ENCODE measurements at places on chromosomes 3 and 15.

- DNase-seq = no peak
These were observed 8.9 kb downstream of the ARMC8 start for GRCh38 chr3:138196023-138196422.

DNA sequence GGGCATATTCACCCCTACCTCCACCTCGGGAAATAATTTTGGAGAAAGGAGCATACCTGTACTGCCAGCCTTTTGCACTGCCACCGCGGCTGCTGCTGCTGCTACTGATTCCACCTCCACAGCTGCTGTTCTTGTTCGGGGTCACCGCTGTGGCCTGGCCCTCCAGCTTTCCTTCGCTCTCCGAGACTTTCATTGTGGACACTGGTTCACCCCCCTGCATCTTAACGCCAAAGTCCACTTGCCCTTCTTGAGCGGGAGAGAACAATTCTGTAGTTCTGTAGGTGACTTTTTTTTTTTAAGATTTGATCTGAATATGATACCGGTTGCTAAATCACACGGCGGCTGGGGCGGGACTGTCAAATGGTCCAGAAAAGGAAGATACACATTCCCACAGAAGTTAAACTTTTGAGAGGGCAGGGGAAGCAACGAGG lies 701 bp downstream of the OSBPL11 start:
- DNase-seq = no peak

DNA sequence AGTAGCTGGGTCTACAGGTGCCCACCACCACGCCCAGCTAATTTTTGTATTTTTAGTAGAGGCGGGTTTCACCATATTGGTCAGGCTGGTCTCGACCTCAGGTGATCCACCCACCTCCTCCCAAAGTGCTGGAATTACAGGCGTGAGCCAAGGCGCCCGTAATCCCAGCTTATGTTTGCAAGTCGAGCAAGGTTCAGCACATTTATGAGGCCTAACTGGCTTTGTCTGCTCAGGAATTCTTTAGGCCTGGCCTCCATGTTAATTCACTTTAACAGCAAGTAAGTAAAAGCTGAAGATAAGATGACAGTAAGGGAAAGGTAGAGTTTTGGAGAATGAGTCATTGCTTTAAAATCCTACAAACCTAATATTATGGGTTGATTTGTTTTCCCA lies 24.6 kb downstream of the SIDT1 start:
- DNase-seq = no peak

GRCh38 chr3:16802389-16802788 lies 82.4 kb upstream of the PLCL2 start:
- no peak for DNase-seq

DNA sequence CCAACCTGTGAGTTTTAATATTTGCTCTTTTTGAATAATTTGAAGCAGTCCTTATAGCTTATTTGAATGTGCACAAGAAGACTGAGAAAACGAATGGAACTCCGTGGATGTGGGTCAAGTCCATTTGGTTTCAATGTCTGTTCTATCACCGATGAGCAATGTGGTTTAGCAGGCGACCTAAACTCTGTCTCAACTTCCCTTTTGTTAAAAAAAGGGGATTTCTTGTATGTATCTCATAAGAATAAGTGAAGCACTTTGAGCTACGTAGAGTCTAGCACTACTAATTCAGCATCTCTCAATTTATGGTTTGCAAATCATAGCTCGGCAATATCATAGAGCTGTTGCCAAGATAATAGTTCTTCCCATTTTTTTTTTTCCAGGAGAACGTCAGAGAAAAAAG lies 4.6 kb upstream of the SKIL start:
- DNase-seq = no peak

DNA sequence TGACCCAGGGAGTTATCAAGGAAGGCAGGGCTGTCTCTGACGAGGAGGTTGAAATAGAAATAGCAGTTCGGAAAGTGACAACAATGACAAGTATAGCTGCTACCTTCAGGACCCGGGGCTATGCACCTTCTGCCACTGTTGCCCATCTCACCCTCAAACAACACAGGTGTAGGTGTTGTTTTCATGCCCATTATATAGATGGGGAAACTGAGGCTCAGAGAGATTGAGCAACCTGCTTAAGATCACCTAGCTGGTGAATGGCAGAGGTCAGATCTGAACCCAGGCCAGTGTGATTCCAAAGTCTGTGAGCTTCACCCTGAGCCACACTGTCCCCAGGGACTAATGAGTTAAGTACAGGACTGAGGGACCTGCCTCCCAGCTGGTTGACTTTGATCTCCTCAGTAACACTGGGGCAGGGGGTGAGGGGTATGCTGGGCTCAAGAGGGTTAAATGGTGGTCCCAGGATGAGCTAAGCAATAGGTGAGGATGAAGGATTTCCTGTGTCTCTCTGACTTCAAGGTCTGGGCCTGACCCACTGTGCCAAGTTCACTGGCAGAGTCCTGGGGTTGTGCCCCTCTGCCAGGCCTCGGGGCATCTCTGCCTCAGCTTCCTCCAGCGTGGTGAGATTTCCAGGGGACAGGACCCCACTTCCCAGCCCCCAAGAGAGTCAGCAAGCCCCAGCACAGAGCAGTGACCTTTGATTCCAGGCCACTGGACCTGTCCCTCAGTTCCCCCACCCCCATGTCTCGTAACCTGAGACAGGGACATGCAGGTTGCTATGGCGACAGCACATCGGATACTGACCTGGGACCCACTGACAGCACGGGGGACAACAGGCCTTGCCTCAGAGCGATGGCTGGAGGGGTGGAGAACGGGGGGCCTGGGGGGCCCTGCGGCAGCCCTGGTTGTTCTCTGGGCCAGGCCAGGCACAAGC lies 35.0 kb downstream of the ATP2B2 start:
- DNase-seq = no peak

GRCh38 chr3:64518496-64518895 lies 169.3 kb downstream of the ADAMTS9 start:
- DNase-seq = no peak

GRCh38 chr3:129940086-129940485 lies 34.4 kb upstream of the TRH start:
- DNase-seq = no peak

DNA sequence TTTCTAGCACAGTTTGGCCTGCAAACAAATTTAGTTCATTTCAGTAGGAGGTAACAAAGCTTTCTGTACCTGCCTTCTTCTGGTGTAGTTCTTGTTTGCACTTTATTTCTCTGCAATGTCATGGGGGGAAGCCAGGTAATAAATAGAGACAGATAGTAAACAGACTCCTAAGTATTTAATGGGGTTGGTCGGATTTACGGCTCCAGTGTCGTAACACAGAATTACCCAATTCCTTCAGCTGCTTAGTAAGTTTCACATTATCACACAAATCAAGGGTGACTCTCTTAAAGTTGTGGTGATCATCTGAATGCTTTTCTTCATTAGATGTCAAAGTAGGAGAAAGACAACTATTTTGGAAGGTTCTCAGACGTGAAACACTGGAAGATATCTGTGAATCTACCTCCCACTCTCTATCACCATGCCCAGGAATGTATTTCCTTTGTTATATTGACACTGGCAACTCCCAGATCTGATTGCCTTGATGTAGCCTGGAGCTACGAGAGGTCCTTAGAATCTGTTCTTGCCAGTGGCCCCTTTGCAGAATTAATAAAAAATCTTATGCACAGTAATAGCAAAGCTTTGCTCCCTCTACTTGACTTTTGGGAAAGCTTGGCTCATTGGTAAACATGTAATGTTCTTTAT lies 25.0 kb upstream of the TMC3 start:
- DNase-seq = no peak

GRCh38 chr15:75455424-75455981 lies 4.0 kb upstream of the SIN3A start:
- peak; percentile 82 for DNase-seq

DNA sequence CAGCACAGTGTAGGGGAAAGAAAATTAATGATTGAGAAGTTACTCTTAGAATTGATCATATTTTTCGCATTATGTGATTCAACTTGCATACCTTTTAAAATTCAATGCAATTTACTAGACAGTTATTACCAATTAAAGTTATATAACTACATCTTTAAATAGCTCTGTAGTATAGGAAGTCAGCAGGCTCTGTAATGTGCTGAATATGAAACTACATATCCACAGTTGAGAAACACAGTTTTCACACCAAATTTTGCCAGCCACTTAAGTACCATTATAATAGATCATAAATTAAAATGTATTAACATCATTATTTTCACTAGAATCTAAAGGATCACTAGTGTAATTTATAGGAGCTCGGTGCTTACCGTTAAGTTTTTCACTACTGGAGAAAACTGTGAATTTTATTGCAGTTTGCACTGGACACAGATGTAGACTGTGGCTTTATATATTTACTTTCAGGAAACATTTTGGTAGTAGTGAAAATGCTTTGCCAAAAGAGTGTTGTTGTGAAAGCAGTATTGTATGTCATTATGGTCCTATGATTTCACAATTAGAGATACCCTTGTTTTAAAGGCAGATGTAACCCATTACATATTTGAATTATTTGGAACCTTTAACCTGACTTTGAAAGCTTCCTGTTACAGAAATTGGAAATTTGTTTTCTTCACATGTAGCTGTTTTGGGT lies 113.6 kb downstream of the PLCL2 start:
- DNase-seq = no peak

- no peak for DNase-seq
These were observed 38.5 kb downstream of the SLCO2A1 start for GRCh38 chr3:133991209-133991608.

DNA sequence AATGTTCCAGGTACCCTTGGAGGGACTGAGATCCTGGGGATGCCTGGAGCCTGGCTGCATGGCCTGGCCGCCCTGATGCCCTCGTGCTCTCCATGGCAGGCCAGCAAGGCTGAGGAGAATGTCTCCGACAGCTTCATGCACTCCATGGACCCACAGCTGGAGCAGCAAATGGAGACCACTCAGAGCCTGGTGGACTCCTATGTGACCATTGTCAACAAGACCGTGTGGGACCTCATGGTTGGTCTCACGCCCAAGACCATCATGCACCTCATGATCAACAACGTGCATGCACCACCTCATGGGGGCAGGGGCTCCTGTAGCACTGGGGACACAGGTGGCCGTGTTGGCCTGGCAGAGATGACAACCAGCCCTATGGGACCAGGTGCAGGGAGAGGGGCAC lies 19.7 kb downstream of the GOLGA6A start:
- no peak for DNase-seq

GRCh38 chr3:5112043-5112442 lies 10.0 kb upstream of the ARL8B start:
- no peak for DNase-seq

DNA sequence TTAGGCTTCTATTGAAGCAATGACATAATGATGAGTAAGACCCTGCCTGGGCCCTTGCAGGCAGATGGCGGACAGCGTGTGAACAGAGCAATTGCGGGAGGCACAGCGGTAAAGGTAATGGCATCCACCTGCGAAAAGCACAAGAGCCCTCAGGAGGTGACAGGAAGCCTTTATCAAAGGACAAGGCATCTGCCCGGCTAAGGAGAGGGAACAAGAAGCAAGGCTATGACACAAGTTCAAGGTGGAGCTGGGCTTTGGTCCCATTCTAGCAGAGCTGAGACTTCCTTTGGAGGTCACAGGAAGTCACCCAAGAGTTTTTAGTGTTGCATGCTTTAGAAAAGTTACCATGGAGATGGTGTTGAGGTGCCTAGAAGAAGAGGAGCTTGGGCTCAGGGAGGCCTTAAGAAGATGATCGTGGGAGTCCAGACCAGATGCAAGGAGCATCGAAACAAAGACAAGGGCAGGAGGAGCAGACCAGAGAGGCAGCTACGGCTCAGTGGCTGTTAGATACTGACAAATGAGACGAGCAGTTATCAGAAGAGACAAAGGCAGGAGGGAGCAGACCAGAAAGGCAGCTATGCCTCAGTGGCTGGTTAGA lies 34.5 kb downstream of the OSBPL10 start:
- no peak for DNase-seq

GRCh38 chr3:138452436-138452835 lies 18.0 kb downstream of the ESYT3 start:
- DNase-seq = no peak

DNA sequence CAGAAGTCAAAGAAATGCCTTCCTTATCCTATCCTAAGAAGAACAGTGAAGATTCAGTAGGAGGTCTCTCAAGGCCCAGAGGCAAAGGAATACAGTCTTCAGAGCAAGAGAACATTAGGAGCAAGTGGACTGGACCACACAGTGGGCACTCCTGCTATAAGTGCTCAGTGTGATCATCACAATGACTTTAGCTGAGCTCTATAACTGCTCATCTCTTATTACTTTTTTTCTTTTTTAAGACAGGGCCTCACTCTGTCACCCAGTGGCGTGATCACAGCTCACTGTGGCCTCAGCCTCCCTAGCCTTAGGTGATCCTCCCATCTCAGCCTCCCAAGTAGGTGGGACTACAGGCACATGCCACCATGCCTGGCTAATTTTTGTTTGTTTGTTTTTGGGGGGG lies 48.1 kb downstream of the COL8A1 start:
- no peak for DNase-seq

DNA sequence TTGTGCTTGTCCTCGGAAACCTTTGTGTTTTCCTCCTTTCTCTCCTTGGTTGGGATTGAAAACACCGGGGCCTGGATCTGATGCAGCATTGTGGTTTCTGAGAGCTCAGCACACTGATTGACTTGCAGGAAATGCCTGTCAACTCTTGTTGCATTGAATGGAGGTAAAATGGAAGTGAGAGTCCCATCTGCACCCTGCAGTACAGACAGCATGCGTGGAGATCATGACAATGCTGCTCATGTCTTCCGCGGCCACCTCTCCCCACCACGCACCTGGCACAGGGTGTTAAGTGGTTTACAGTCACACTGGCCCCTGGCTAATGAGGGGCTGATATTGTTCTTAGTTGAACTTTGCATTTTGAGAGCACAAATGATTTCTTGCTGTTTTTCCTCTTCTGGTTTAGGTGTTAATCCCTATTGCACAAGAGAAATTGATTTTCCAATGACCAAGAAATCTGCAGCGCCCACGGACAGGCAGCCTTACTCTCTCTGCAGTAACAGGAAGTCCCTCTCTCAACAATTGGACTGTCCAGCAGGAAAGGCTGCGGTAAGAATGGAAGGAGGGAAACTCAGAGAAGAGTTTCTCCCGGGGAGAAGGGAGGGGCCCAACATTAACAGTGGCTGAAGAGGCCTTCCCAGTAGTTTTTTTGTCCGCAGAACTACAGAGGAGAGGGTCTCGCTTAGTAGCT lies 58.5 kb downstream of the STARD5 start:
- DNase-seq = no peak

GRCh38 chr15:85667491-85668424 lies 127.0 kb downstream of the KLHL25 start:
- DNase-seq = no peak

DNA sequence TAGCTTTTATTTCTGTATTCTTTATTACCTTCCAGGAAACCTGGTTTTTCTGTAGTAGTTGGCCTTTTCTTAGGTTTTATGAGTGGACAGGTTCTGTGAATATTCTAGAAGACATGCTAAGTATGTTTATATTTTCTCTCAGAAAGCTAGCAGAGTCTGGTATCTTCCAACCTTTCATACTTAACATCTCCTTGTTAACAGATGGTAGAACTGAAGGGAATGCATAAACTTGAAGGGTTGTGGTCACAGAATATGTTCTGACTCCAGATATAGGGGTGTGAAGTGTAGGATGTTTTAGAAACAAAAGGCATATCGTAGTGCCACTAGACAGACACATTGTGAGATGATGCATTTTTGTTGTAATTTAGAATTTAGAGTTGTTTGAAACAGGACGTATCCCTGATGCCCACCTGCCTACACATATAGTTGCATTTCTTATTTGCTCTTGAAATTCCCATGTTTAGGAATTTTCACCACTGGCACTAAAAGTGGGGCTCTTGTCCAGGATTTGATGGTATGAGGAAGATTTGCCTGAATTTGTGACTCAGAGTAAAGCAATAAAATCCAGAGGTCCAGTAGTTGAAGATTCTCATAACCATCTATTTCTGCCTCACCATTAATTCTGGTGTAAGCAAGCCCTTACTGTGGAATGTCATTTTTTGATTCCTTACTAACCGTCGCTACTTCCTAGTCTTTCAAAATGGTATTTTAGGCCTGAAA lies 274.5 kb downstream of the FEZF2 start:
- no peak for DNase-seq

GRCh38 chr3:108134555-108134880 lies 43.7 kb upstream of the CD47 start:
- DNase-seq = no peak

Data from stimulated activated CD4-positive, alpha-beta T cell treated with anti-CD3 and anti-CD28 coated beads, Interleukin-1b, Interleukin-23, amount 100 ng/mL, for 1 hour (primary cell).